ENCODE measurements at places on chromosomes 2 and 18. TPM values are rescaled to one million over a fixed set of nuclear protein-coding genes. Genes with fewer than 3 reads are reported as not detected.

DNA sequence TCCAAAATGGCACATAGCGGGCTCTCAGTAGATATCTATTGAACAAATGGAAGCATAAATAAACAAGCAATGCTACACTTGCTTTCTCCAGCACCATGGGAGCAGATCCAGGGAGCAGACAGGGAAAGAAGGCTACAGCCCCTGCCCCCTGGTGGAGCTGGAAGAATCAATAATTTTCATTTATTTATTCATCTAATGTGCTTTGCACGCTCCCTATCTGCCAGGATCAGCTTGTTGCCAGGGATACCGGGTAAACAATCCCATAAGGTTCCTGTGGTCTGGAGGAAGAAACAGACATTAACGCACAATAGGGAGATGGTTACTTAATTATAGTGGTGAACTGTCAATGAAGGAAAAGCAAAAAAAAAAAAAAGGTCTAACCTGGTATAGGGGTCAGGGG, 40.1 kb upstream of the CLASP1 start:
- no peak overlapping the region for H3K27ac ChIP-seq
- H3K4me1 ChIP-seq = no peaks in the 10 kb centered on the region
- H3K4me3 ChIP-seq = no peak overlapping the region

GRCh38 chr2:42164046-42164445, 5.1 kb upstream of the EML4 start:
- H3K27ac ChIP-seq = no peak overlapping the region
- no peak overlapping the region for H3K4me3 ChIP-seq
- H3K36me3 ChIP-seq = no peaks in the 10 kb centered on the region
- no peaks in the 10 kb centered on the region for H3K27me3 ChIP-seq
- no peak for DNase-seq
- H3K4me1 ChIP-seq = peaks cover 10% of the 10 kb centered on the region

GRCh38 chr2:56185101-56185581, 1.4 kb downstream of the CCDC85A start:
- no peak overlapping the region for H3K27ac ChIP-seq
- H3K4me3 ChIP-seq = peak overlapping the region; percentile 40
- DNase-seq = peak; percentile 31

Gene UGT1A5
- total RNA-seq = not detected

DNA sequence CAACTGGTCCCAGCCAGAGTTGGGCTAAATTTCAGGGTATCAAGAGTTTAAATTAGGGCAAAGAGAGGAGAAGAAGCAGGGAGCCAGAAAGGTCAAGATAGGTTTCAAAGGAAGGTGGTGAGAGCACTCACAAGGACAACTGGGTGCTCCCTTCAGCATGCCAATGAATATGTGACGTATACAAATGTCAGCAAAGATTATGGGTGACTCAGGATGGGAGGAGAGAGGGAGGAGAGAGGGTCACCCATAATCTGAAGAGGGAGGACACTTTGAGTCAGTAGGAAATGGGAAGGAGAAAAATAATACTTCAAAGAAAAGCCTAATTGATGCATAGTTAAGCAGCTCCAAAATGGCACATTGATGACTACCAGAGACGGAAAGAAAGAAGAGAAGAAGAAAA, 53.1 kb upstream of the ABCA12 start:
- no peak overlapping the region for H3K27ac ChIP-seq
- H3K27me3 ChIP-seq = no peaks in the 10 kb centered on the region
- peaks cover 7% of the 10 kb centered on the region for H3K4me1 ChIP-seq

GRCh38 chr2:180709392-180710145, 270.8 kb upstream of the UBE2E3 start:
- no peak overlapping the region for H3K27ac ChIP-seq
- no peak for DNase-seq
- no peak overlapping the region for H3K4me3 ChIP-seq
- no peaks in the 10 kb centered on the region for H3K36me3 ChIP-seq
- peaks cover 7% of the 10 kb centered on the region for H3K4me1 ChIP-seq
- no peaks in the 10 kb centered on the region for H3K27me3 ChIP-seq

DNA sequence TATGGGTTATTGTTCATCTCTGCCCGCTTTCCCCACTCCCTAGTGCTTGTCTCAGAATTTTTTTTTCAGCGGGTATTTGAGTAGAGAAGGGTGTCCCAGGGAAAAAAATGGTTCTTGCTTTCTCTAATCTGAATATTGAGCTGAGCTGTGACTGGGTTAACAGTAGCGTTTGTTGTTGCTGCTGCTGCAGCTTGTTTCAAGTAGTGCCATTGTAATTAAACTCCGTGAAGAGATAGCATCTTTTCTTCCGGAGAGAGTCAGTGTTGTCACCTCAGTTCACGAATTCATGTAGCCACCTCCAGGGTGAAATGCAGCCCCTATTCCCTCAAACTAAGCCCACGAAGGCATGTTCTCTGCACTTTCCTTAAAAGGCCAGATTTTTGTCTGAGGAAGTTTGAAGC, 1.5 kb upstream of the AAK1 start:
- no peak for DNase-seq
- H3K27ac ChIP-seq = peak overlapping the region; percentile 97
- H3K4me1 ChIP-seq = peaks cover 46% of the 10 kb centered on the region
- peak overlapping the region; percentile 96 for H3K4me3 ChIP-seq

GRCh38 chr2:76180676-76181075, 470.0 kb upstream of the GCFC2 start:
- no peaks in the 10 kb centered on the region for H3K4me1 ChIP-seq
- H3K36me3 ChIP-seq = no peaks in the 10 kb centered on the region
- DNase-seq = no peak
- H3K27me3 ChIP-seq = no peaks in the 10 kb centered on the region

GRCh38 chr2:138782383-138782782, 2.2 kb upstream of the NXPH2 start:
- no peak overlapping the region for H3K27ac ChIP-seq
- peaks cover 25% of the 10 kb centered on the region for H3K27me3 ChIP-seq
- H3K4me3 ChIP-seq = no peak overlapping the region
- DNase-seq = no peak
- no peaks in the 10 kb centered on the region for H3K36me3 ChIP-seq

GRCh38 chr2:12835733-12836132, 119.0 kb downstream of the TRIB2 start:
- H3K27me3 ChIP-seq = no peaks in the 10 kb centered on the region
- no peak overlapping the region for H3K4me3 ChIP-seq
- DNase-seq = no peak
- no peaks in the 10 kb centered on the region for H3K36me3 ChIP-seq
- H3K27ac ChIP-seq = no peak overlapping the region
- no peaks in the 10 kb centered on the region for H3K4me1 ChIP-seq

DNA sequence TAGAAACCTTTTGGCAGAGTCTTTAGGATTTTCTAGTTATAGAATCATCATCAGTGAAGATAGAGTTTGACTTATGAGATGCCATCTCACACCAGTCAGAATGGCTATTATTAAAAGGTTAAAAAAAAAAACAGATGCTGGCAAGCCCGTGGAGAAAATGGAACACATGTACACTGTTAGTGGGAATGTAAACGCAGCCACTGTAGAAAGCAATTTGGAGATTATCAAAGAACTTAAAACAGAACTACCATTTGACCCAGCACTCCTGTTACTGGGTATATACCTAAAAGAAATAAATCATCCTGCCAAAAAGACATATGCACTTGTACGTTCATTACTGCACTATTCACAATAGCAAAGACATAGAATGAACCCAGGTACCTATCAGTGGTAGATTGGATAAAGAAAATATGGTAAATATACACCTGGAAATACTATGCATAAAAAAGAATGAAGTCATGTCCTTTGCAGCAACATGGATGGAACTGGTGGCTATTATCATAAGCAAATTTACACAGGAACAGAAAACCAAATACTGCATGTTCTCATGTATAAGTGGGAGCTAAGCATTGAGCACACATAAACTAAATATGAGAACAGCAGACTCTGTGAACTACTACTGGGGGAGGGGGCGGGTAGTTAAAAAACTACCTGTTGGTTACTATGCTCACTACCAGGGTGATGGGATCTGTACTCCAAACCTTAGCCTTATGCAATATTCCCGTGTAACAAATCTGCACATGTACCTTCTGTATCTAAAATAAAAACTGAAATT, 279.0 kb downstream of the KIAA1328 start:
- H3K4me3 ChIP-seq = no peak overlapping the region
- H3K27me3 ChIP-seq = no peaks in the 10 kb centered on the region
- H3K27ac ChIP-seq = no peak overlapping the region
- H3K36me3 ChIP-seq = no peaks in the 10 kb centered on the region

- DNase-seq = no peak
- no peak overlapping the region for H3K4me3 ChIP-seq
- no peak overlapping the region for H3K27ac ChIP-seq
Observed at GRCh38 chr18:13319629-13320028, 101.1 kb downstream of the LDLRAD4 start.

DNA sequence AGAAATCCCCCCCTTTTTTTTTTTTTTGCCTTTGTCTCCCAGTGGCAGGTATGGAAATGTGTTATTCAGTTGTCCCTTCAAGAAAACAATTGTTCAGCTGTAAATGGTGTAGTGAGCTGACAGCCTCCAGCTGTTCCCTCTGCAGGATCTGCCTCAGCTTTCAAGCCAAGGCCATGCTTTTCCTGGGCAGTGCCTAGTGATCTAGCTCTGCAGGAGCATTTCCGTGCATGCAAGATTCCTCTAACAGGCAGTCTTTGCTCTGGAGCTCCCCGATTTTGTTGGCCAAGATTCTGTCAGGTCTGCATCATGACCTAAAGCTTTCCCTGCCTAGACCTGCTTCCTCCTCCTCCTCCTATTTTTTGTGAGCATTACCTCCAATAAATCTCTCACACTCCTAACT, 300.7 kb upstream of the UBE2E3 start:
- no peak overlapping the region for H3K27ac ChIP-seq
- no peak for DNase-seq
- H3K27me3 ChIP-seq = no peaks in the 10 kb centered on the region
- no peaks in the 10 kb centered on the region for H3K4me1 ChIP-seq
- H3K4me3 ChIP-seq = no peak overlapping the region

- no peaks in the 10 kb centered on the region for H3K36me3 ChIP-seq
- H3K27me3 ChIP-seq = no peaks in the 10 kb centered on the region
- H3K4me1 ChIP-seq = no peaks in the 10 kb centered on the region
- H3K27ac ChIP-seq = no peak overlapping the region
Observed at GRCh38 chr2:8438476-8438875, 243.4 kb upstream of the ID2 start.

Gene ITPRID2
- 109 TPM for total RNA-seq

- no peaks in the 10 kb centered on the region for H3K36me3 ChIP-seq
- no peak overlapping the region for H3K4me3 ChIP-seq
- H3K27me3 ChIP-seq = peaks cover 17% of the 10 kb centered on the region
Observed at GRCh38 chr2:126790987-126791780, 107.5 kb upstream of the TEX51 start.

GRCh38 chr2:98502556-98503335, 58.1 kb downstream of the INPP4A start:
- no peaks in the 10 kb centered on the region for H3K36me3 ChIP-seq
- peaks cover 27% of the 10 kb centered on the region for H3K4me1 ChIP-seq
- no peak overlapping the region for H3K4me3 ChIP-seq
- DNase-seq = no peak
- peak overlapping the region; percentile 84 for H3K27ac ChIP-seq
- no peaks in the 10 kb centered on the region for H3K27me3 ChIP-seq

Gene KYNU
- total RNA-seq = not detected

GRCh38 chr18:60259052-60259681, 113.4 kb downstream of the MC4R start:
- H3K27me3 ChIP-seq = no peaks in the 10 kb centered on the region
- H3K36me3 ChIP-seq = no peaks in the 10 kb centered on the region
- peak; percentile 6 for DNase-seq
- H3K4me1 ChIP-seq = 0 out of 2 replicates have a peak, but pooled peaks cover 3% of the 10 kb centered on the region

DNA sequence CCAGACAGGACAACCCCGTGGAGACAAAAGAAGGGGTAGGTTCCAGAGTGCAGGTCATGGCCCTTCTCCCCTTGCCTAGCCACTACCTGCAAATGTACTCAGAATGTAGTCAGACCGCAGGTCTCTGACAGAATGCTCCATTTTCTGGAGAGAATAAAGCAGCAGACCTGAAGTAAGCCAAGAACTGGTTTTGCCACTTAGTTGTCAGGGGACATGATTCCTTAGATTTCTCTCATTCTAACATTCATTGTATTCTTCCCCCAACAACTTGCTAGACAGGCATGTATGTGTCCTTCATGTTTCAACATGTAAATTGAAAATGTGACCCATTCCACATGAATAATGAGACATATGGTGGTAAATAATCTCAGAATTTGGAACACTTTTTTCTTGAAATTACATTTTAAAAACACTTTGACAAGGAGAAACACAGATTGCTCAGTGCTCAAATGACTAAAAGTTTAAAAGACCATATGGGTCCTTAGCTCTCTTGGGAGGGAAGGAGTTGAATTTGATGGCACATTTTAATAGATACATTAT, 142.4 kb downstream of the CCBE1 start:
- no peak overlapping the region for H3K27ac ChIP-seq
- H3K4me1 ChIP-seq = no peaks in the 10 kb centered on the region
- no peak for DNase-seq

Gene UGT1A8
- total RNA-seq = not detected

Gene LONRF2
- 0.81 TPM for total RNA-seq

Gene TMEM163
- total RNA-seq = not detected

DNA sequence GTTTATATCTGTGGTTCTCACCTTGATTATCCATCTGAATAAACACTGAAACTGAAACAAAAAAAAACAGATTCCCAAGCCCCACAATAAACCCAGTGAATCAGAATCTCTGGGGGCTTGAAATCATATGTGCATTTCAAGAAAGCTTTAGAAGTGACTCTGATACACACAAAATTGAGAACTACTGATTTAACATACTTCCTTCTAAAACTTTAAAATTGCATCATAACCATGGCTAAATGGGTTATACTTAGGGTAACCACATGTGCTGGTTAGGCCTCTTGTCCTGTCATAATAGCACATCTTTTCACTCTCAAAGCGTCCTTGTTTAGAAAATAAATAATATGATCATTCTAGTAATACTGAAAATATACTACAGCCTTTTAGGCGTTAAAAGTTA, 100.9 kb downstream of the ATAD2B start:
- no peak overlapping the region for H3K27ac ChIP-seq
- no peak overlapping the region for H3K4me3 ChIP-seq
- DNase-seq = no peak
- no peaks in the 10 kb centered on the region for H3K27me3 ChIP-seq
- peaks cover 7% of the 10 kb centered on the region for H3K36me3 ChIP-seq

DNA sequence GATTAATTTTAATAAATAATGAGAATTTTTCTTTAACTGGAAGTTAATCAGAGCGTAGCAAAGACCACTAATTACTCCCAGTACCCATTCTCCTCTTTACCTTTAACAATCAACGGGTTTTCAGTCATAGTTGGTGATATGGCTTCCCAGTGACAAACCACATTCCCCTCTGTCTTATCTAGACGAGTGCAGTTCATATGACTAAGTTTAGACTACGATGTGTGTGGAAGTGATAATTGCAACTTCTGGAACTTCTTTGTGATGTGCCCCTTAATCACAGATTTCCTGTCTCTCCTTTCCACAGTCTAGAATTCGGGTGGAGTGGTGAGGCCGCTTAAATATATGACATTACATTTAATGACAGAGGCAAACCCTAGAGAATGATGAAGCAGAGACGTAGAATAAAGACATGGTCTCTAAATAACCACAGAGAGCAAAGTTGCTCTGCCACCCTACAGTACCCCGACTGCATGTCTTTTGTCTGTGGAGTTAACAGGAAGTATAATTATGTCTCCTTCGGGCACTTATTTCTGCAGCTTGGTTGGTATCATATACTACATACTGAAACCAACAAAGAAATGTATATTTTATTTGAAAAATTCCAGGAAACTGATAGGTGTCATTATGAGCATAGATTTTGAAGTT, 693.3 kb upstream of the CDH7 start:
- H3K27me3 ChIP-seq = no peaks in the 10 kb centered on the region
- no peak for DNase-seq
- H3K36me3 ChIP-seq = no peaks in the 10 kb centered on the region
- no peak overlapping the region for H3K4me3 ChIP-seq
- no peak overlapping the region for H3K27ac ChIP-seq

Gene MEIS1
- 4.2 TPM for total RNA-seq
